ENCODE measurements at places on chromosomes 5 and 9.

- no peak for DNase-seq
Observed at GRCh38 chr5:35159370-35159742, 70.9 kb downstream of the PRLR start.

GRCh38 chr5:90645024-90645610, 86.5 kb downstream of the ADGRV1 start:
- DNase-seq: no peak

DNA sequence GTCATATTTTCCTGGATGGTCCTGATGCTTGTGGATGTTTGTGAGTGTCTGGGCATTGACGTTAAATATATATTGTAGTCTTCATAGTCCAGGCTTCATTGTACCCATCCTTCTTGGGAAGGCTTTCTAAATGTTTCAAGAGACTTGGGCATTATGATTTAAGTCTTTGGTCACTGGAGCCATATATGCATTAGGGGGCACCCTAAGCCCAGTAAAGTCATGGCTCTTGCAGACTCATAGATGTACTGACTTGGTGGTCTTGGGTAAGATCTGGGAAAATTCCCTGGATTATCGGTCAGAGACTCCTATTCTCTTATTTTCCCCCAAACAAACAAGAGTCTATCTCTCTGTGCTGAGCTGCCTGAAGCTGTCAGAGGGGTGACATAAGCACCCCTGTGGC, 271.1 kb downstream of the TRIM36 start:
- no peak for DNase-seq

DNA sequence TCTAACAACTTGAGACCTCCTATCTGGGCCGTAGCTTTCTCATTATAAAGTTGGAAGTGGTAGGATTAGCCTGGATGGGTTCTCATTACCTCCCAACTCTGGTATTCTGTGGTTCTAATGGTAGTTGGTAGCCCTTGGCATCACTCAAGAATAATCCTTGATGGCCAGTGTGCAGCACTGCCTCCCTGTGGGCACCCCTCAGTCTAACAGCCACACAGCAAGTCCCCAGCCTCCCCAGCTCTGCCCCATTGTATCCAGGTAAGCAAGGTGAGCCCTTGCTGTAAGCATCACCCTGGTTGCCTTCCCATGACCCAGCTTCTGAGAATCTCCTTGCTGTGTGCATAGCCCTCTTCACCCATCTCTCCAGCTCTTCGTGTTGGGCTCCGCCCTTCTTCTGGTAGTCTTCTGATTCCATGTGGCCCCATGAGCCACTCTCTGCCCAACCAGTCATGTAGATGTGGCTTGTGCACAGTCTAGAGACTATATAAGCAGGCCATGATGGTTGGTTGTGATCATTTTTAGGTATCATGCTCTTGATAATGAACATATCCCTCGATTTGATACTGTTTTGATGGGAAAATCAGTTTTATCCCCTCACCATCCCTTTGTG, 57.6 kb upstream of the GRHPR start:
- peak; percentile 28 for DNase-seq

DNA sequence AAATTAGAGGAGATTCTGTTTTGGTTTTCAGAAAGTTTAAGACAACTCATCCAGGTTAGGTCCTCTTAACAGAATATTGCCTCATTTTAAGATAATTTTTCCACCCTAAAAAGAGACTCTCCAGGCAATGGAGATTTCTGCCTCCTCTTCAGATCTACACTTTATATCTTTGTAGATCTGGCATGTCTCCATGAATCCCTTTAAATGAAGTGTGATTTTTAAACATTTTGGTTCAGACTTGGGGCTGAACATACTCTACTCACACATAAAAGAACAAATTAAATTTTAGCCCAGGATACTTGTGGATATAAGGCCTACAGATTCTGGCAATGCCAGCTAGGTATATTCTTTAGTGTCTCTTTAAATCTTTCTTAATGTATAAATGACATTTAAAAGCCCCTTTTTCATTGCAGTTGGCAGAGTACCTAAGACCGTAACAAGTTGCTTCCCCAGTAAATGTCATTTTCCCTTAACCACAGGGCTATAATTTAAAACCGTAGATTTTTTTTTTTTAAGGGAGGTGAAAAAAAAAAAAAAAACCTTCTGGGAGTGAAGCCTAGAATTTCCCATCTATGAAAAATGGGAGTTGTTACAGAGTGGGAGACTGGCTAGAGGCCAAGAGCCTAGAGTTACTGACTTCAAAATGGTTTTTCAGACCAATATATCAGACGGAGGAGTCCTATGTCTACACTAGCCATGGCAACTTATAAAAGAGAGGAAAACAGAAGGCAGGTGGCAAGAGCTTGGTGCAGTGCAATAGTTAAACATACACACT, 207.8 kb upstream of the TARS1 start:
- DNase-seq: no peak

GRCh38 chr9:21252721-21253547, 13.1 kb upstream of the IFNA14 start:
- peak; percentile 16 for DNase-seq

DNA sequence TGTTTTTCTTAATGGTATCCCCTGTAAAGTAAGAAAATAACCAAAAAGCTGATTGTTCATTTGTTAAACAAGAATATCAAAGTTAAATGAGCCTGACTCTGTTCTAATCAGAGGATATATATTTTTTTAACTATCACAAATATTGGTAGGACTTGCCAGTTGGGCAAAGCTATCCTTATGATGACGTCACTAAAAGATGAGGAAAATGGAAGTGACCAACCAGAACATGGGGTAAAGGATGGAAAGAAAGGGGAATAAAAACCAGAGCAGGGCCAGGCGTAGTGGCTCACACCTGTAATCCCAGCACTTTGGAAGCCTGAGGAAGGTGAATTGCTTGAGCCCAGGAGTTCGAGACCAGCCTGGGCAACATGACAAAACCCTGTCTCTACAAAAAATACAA, 811.6 kb upstream of the DMAC1 start:
- DNase-seq: no peak

GRCh38 chr9:37923796-37924427, 20.0 kb upstream of the SLC25A51 start:
- DNase-seq: no peak

- no peak for DNase-seq
Observed at GRCh38 chr5:149870232-149870631, 74.4 kb downstream of the PDE6A start.

DNA sequence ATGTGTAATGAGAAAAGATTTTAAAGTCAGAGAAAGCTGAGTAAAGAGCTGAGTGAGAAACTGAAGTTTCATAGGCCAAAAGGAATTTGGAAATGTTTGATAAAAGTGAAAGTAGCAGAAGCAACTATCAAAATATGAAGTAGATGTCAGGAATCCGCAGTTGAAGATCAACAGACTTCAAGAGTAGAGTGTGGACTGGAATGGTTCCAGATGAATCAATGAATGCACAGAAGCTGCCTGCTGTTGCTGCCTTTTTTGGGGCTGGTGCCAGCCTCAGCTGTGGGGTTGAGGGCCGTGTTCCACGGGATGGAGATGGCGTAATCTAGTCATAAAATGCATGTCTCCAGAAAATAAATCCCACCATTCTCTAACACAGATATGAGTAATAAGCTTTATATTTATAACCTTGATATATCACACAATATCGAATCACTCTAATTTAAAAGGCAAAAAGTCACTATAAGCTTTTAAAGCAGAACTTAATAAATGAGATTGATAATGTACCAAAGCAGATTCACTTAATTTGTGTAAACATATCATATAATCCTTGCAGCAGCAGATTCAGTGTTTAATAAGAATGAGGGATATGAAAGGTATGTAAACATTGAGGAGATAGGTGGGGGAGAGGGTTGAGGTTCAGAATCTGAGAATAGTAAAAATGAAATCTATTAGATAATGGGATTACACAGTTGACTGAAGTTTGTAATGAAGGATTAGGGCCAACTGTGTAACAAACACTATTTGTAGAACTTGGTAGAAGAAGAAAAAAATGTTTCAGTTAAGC, 652.3 kb upstream of the FTMT start:
- no peak for DNase-seq

DNA sequence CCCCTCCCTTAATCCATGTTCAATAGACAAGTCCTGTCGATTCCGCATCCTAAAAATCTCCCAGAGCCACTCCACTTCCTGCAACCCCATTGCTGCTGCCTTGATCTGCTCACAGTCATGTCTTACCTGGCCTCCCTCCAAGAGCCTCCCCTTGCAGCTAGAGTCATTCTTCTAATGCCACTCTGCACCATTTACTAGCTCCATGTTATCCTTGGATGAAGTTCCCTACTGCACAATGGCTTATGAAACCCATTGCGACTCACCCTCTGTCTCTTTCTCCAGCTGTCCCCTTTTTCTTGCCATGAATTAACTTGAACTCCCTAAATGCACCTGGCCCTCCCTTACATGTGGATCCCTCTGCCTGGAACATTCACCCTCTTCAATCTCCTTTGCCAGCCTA, 39.5 kb downstream of the MEGF10 start:
- DNase-seq: no peak

DNA sequence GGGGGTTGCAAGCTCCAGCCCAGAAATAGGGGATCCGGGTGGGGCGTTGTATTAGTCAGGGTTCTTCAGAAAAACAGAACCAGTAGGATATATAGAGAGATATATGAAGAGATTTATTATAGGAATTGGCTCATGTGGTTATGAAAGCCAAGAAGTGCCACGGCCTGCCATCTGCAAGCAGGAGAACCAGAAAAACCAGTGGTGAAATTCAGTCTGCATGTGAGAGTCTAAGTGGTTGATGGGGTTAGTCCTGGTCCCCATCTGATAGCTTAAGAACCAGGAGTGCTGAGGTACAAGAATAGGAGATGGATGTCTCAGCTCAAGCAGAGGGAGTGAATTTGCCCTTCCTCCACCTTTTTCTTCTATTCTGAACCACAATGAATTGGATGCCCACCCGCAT, 123.4 kb upstream of the APC start:
- DNase-seq: no peak

DNA sequence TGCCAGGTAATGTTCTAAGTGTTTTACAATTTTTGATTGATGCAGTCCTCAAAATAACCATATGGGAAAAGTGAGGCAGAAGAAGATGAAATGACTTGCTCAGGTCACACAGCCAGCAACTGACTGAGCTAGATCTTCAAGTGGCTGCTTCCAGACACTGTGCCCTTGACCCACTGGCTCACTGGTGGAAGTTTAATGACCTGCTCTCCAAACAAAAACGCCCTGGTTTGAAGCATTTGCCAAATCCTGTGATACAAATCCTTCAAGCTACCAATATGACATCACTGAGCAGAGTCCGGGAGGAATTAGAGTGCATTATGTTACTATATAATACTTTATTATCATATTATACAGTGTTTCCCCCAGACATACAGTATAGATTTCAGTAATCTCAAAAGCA, 459.4 kb downstream of the GADD45G start:
- no peak for DNase-seq

- DNase-seq: peak; percentile 2
Observed at GRCh38 chr5:108481355-108481931, 99.5 kb upstream of the FBXL17 start.

- DNase-seq: no peak
Observed at GRCh38 chr5:125550274-125550673, 803.8 kb upstream of the ZNF608 start.

DNA sequence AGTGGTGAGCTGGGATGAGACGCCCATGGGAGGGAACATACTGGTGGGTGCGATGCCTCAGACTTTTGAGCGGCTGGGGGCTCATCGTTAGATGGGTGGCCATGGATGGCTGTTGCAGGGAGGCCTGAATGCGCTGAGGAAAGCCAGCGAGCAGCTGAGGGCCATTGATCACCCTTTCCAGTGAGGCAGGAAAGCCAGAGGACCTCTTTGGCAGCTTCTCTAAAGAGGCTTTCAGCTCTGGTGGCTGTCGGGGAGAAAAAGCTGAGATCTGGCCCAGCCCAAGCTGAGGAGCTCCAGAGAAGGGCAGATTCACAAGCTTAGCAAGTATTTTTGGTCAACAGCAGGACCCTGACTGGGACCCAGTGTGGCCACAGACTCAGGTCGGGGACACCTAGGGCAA, 13.3 kb upstream of the VAV2 start:
- no peak for DNase-seq

GRCh38 chr9:123049589-123050222, 16.2 kb downstream of the GPR21 start:
- no peak for DNase-seq

GRCh38 chr5:14209836-14210235, 66.7 kb downstream of the TRIO start:
- no peak for DNase-seq

- no peak for DNase-seq
Observed at GRCh38 chr9:88651682-88652633, 117.0 kb downstream of the NXNL2 start.

Measured in activated CD4-positive, alpha-beta T cell treated with anti-CD3 and anti-CD28 coated beads, Interleukin-2, Interleukin-6, amounts not matched to agents 100 ng/mL and 50 ng/mL, durations not matched to agents 16 hours and 8 hours (primary cell).